A549 treated with CpdA at 1 μM for 4 hours (cell line): ENCODE measurements at places on chromosomes 16 and 17. TPM values are rescaled to one million over a fixed set of nuclear protein-coding genes. Genes with fewer than 3 reads are reported as not detected.

Gene ACBD4
- 6.1 to 10.0 TPM (median 8.1 TPM) in 5 replicates for total RNA-seq

Gene KRT31
- not detected in 5 replicates for total RNA-seq

Gene GPR139
- total RNA-seq: not detected in 5 replicates

Gene EVPLL
- not detected in 5 replicates for total RNA-seq

Gene IRX3
- 3.2 to 4.8 TPM (median 4.4 TPM) in 5 replicates for total RNA-seq

Gene SDR42E1
- 1.1 to 2.3 TPM (median 1.4 TPM) in 5 replicates for total RNA-seq

Gene PLXDC1
- 0.13 to 0.20 TPM (median 0.15 TPM) in 5 replicates for total RNA-seq

Gene CCDC200
- total RNA-seq: not detected in 5 replicates

Gene RND2
- 0.13 to 0.24 TPM (median 0.15 TPM) in 5 replicates for total RNA-seq

Gene ELMO3
- 0.66 to 1.4 TPM (median 1.3 TPM) in 5 replicates for total RNA-seq

Gene TNS4
- total RNA-seq: 67.2 to 109 TPM (median 86.7 TPM) in 5 replicates

Gene KRT32
- 0.06 to 0.08 TPM in 2 of 5 replicates, not detected in the others for total RNA-seq

Gene CA7
- total RNA-seq: 0.07 TPM in 1 of 5 replicates, not detected in the others

Gene OTOP2
- total RNA-seq: 0.06 to 0.17 TPM (median 0.08 TPM) in 4 of 5 replicates, not detected in the other

Gene MT4
- total RNA-seq: not detected in 5 replicates

Gene FAM20A
- not detected in 5 replicates for total RNA-seq

Gene PLA2G10
- 0.07 to 0.30 TPM (median 0.21 TPM) in 3 of 5 replicates, not detected in the others for total RNA-seq

Gene SPEM3
- total RNA-seq: 0.01 to 0.04 TPM in 2 of 5 replicates, not detected in the others

Gene SOX8
- total RNA-seq: 1.0 to 1.5 TPM (median 1.4 TPM) in 5 replicates

Gene ADPRM
- total RNA-seq: 5.7 to 8.7 TPM (median 8.2 TPM) in 5 replicates

Gene ABCA10
- total RNA-seq: 0.08 to 0.31 TPM (median 0.24 TPM) in 5 replicates

Gene SLFN12L
- 0.02 to 0.26 TPM in 2 of 5 replicates, not detected in the others for total RNA-seq

Gene DHRS7C
- not detected in 5 replicates for total RNA-seq

Gene RSL1D1
- total RNA-seq: 217 to 294 TPM (median 237 TPM) in 5 replicates

Gene WNT3
- total RNA-seq: 4.4 to 6.4 TPM (median 5.6 TPM) in 5 replicates

Gene HS3ST3B1
- 0.21 to 0.51 TPM (median 0.28 TPM) in 5 replicates for total RNA-seq

Gene CDT1
- total RNA-seq: 26.1 to 35.8 TPM (median 33.5 TPM) in 5 replicates

Gene HID1
- total RNA-seq: 6.6 to 8.5 TPM (median 7.2 TPM) in 5 replicates

Gene TPPP3
- 8.4 to 13.5 TPM (median 11.8 TPM) in 5 replicates for total RNA-seq

Gene NPIPA8
- total RNA-seq: 0.99 to 1.4 TPM (median 1.2 TPM) in 5 replicates

Gene C16orf54
- total RNA-seq: not detected in 5 replicates

Gene ANKRD40CL
- not detected in 5 replicates for total RNA-seq

Gene ZNF629
- 15.6 to 19.2 TPM (median 16.4 TPM) in 5 replicates for total RNA-seq

Gene NPB
- 0.16 to 1.0 TPM (median 0.59 TPM) in 5 replicates for total RNA-seq

Gene ENPP7
- not detected in 5 replicates for total RNA-seq

Gene KRTAP4-6
- total RNA-seq: not detected in 5 replicates

Gene AANAT
- total RNA-seq: 0.25 to 0.50 TPM (median 0.31 TPM) in 4 of 5 replicates, not detected in the other

Gene HSF5
- not detected in 5 replicates for total RNA-seq
